ENCODE measurements at places on chromosomes 1 and 21.

DNA sequence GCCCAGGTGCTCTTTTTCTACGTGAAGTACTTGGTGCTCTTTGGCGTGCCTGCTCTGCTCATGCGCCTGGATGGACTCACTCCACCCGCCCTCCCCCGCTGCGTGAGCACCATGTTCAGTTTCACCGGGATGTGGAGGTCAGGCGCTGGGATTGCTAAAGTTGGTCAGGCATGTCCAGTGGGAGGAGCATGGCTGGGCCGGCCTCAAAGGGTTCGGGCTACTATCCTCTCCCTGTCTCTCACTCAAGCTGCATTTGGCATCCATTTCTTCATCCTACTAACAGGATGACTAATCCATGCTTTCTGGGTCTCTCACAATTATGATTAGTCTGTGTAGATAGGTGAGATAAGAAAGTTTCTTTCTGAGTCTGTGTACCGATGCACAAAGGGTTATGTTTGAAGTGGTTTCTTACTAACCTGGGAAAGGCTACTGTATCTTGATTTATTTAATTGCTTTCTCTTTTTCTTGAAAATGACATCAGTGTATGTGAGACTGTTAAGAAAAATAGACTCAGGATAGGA lies 135.9 kb downstream of the HHAT start:
- DNase-seq, result no peak

GRCh38 chr1:2314273-2314802 lies 77.0 kb downstream of the MORN1 start:
- no peak for DNase-seq

- DNase-seq, result no peak
Observed at GRCh38 chr1:240909701-240910457, 297.9 kb upstream of the GREM2 start.

- no peak for DNase-seq
Observed at GRCh38 chr1:208112401-208112800, 131.8 kb downstream of the PLXNA2 start.

DNA sequence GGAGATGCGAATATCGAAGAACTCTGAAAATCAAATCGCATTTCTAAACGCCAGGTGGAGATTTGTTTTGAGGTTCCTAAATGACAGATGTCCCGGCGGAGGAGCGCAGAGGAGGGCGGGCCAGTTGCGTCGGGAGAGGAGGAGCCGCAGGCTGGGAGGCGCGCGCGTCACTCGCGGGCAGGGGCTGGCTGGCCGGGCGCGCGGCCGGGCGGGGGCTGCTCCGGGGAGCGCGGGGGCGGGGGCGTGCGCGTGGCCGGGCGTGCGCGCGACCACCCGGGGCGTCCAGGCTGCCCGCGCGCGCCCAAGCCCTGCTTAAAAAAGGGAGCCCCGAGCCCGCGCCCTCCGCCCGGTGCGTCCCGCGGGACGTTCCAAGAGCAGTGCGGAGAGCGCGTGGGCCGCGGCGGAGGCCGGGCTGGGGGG lies 47.3 kb downstream of the H3-3A start:
- DNase-seq, result peak; percentile 50

DNA sequence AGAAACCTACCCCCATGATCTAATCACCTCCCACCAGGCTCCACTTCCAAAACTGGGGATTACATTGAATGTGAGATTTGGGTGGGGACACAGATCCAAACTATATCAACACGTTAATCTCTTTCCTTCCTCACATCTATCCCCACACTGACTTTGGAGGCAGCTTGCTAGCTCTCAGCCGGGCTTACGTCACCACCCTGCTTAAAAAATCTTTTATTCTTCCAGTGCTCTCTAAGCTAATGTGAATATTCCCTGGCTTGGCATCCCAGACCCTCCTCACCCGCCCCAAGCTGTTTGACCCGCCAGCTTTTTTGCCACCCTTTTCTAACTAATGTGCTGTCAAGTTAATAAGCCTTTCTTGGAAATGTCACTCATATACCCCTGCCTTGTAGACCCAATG lies 47.9 kb upstream of the CTPS1 start:
- no peak for DNase-seq

- DNase-seq, result no peak
Observed at GRCh38 chr1:7616076-7616832, 154.8 kb upstream of the VAMP3 start.

GRCh38 chr1:100036718-100037655 lies 67.2 kb downstream of the SLC35A3 start:
- no peak for DNase-seq

GRCh38 chr1:151435174-151435573 lies 24.1 kb downstream of the POGZ start:
- DNase-seq, result no peak

DNA sequence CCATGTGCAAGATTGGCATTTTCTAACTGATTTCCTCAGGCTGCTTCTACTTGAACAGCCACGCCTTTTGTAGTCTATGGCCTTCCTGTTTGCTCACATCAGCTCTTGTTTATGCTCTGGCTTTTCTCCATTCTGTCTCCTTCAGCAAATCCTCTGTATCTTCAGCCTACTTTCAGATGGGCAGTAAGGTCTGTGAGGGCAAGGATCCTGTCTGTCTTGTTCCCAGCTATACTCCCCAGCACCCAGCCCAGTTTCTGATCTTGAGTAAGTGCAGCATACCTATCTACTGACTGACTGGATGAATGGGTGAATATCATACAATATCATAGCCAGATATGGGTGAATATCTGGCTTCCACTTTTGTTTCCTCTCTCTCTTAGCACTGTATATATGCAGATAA lies 438.1 kb downstream of the LMO4 start:
- DNase-seq, result no peak

GRCh38 chr1:152940614-152941013 lies 6.4 kb upstream of the SPRR5 start:
- no peak for DNase-seq

GRCh38 chr1:31509124-31510072 lies 66.9 kb upstream of the TINAGL1 start:
- DNase-seq, result no peak

DNA sequence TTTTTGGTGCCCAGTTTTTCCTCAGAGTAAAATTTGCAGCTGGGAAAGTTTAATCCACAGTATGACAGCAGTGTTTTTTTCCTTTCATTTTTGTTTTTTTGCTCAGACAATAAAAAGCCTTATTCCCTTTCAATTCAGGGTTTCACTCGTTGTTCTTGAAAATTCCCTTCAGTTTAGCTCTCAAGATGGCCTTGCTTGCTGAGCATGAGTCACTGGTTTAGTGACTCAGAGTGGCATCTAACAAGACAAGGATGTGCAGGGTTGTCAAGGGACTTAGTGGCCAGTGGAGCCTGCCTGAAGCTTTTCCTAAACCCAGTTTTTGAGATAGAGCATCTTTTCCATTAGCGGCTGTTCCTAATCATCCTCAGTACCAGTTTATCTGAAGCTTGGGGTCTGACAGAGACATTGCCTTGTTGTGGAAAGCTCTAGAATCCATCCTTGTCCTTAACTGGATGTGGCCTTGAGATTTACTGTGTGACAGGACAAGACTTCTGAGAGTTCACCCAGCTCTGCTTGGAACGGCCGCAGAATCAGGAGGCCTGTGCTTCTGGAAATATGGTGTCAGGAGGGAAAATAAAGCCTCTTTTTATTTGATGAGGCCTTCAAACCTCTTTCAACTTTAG lies 48.4 kb upstream of the DNAJC6 start:
- no peak for DNase-seq

- no peak for DNase-seq
Observed at GRCh38 chr1:110538921-110539320, 19.9 kb upstream of the KCNA10 start.

DNA sequence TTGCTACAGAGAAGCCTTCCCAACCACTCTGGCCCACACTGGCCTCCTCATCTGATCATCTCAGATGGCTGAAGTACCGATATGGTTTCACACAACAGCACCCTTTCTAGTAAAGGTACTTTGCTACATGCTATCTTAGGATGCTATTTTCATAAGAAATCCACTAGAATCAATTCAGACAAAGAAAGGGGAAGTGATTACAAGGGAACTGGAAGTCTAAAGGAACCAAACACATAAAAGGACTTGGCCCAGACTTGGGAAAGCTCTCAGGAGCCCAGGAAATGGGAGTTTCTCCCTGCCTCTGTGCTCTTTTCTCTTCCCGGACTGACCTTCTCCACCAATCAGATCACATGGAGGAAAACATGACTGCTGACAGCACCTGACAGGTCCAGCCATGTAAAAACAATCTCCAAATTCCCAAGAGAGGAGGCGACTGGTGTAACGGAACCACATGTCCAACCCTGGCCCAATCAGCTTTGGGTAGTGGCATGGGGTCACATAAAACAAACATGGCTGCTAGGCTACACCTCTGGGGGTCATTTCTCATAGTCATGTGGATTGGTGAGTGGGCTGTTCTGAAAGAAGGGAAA lies 12.7 kb upstream of the FOXE3 start:
- DNase-seq, result no peak

GRCh38 chr1:208387908-208388811 lies 144.0 kb upstream of the PLXNA2 start:
- DNase-seq, result no peak

GRCh38 chr1:182984138-182984537 lies 31.2 kb upstream of the SHCBP1L start:
- no peak for DNase-seq

DNA sequence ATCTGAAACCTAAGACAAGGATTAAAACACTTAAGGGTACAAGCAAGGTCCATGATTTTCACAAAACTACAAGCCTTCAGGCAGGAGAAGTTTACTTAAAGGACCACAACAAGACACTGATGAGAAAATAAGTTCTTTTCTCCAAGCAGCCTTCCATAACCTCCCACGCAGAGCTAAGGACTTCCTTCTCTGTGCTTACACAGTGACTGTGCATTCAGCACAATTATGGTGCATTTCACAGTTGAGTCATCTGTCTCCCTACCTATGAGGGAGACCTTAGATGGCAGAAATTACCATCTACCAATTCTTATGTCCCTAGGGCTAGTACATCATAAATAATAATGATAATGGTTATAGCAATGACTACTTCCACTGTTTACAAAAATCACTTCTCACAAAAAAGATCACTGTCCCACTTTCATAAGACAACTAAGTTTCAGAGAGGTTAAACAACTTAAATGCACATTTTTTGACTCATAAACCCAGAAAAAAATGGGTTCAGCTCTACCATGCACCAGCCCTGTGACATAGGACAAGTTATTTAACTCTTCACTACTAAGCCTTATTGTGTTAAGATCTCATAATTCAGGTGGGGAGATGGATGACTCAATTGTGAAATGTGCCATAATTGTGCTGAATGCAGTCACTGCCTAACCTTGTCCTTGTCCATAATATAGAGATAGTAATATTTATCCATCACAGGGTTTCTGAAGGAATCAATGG lies 45.3 kb downstream of the TARBP1 start:
- DNase-seq, result no peak

- no peak for DNase-seq
Observed at GRCh38 chr1:221867003-221867402, 125.1 kb upstream of the DUSP10 start.

- DNase-seq, result no peak
Observed at GRCh38 chr1:6353955-6354658, 39.5 kb downstream of the ACOT7 start.

DNA sequence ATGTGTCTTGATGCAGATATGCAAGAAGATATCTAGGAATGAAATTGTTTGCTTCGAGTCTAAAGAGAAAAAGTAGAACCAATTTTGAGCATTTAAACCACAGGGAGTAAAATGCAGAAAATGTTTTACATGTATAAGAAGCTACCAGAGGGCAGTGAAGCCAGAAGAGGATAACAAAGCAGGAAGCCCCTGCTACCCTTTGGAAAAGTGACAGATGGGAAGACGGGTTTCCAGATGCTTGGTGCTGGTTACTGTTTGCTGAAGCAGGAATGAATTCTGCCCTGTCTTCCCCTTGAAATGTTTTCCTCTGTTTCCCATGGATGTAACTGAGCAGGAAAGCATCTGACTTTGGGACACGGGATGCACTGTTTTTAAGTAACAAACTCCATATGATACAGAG lies 822.2 kb downstream of the MRPL39 start:
- no peak for DNase-seq

GRCh38 chr1:226104671-226105121 lies 42.2 kb downstream of the H3-3A start:
- no peak for DNase-seq

GRCh38 chr1:151047925-151048644 lies 534 bp downstream of the C1orf56 start:
- peak; percentile 44 for DNase-seq

DNA sequence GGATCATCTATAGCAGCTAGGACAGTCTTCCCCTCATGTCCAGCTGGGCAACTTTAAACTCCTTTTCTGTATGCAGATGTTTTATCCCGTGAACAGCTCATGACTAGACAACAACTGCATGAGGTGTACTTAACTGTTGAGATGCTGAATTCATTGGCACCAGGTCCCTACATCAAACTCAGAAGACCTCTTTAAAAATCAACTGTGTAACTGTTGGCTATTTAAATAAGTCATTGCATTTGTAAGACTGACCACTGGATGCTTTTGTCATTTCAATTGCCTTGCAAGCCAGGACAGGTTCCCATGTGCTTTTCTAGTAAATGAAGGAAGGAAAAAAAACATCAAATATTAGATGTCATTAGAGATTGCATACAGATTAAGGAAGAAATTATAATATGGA lies 28.3 kb upstream of the GORAB start:
- DNase-seq, result no peak

Data from central memory CD8-positive, alpha-beta T cell (primary cell).